ENCODE measurements at places on chromosomes 6 and 20.

DNA sequence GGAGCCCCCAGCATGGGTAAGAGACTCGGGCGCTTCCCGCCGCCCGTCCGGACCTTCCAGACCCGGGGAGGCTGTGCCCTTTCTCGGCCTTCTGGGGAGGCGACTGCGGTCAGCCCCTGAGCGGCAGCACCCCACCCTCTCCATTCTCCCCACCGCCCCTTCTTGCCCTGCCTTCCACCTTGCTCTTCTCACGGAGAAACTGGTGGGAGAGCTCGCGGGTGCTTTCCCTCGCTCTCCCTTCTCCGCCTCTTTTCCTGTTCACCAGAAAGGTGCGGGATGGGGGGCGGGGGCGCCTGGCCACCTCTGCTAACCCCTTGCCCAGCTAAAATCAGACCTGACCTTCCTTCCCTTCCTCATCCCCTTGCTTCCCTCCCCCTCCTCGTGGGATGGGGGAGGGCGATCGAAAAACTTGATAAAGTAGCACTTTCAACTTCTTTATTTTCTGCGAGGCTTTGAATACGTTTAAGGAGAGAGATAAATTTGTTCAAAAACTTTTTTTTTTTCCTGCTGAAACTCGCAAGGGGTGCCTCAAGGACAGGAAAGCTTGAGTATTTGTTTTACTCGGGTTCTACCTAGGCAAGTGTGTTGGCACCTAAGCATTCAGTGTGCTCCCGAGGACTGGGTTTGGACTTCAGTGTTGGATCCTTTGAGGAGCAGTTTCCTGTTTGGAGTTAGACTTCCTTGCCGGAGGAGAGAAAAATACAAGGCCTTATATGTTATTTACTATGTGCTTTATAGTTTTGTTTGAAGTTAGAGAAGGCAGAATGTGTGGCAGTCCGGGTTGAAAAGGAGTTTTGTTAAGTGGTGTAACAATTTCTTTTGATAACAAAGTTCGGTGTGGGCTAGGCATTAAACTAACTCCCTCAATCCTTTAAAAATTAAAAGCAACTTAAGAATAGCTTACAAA is 897 bp downstream of the CD2AP start:
- DNase-seq: no peak

GRCh38 chr6:14423330-14423729 is 305.8 kb downstream of the CD83 start:
- no peak for DNase-seq

- no peak for DNase-seq
These were observed 1.1 kb downstream of the ABRACL start for GRCh38 chr6:139029470-139030227.

- DNase-seq: no peak
These were observed 38.9 kb downstream of the SIRPA start for GRCh38 chr20:1934156-1934555.

DNA sequence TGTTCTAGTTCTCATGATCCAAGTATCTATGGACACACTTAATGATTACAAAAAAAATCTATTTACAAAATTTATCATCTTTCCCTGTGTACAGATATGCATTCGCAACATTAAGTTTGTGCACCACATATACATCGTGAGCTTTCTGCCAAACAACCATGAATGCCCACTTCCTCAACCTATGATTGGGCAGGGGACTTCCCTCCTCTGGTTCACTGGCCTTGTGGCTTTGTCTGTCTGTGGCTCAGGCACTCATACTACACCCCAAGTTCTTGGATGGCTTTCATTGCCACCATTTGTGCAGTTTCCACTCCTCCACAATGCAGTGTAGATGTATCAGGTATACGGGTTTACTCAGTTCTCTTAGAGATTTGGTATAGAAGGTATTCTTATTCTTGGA is 74.9 kb downstream of the HS3ST5 start:
- no peak for DNase-seq

All from stimulated activated CD4-positive, alpha-beta T cell treated with anti-CD3 and anti-CD28 coated beads, Interleukin-1b, Interleukin-23, amount 100 ng/mL, for 24 hours (primary cell).